ENCODE measurements at places on chromosomes 16 and 17. TPM values are rescaled to one million over a fixed set of nuclear protein-coding genes. Genes with fewer than 3 reads are reported as not detected.

The SOX15 gene
- 41.7 TPM for total RNA-seq

The SPNS2 gene
- total RNA-seq, result 3.9 TPM

The CACNG3 gene
- total RNA-seq, result not detected

The TEKT1 gene
- not detected for total RNA-seq

The DNAAF8 gene
- under 0.01 TPM for total RNA-seq

The COPS3 gene
- total RNA-seq, result 68.6 TPM

The SCNN1B gene
- total RNA-seq, result 5.8 TPM

The SLC6A4 gene
- total RNA-seq, result 0.13 TPM

The CES1 gene
- 0.26 TPM for total RNA-seq

The CCL4L2 gene
- total RNA-seq, result not detected

The ANKFY1 gene
- total RNA-seq, result 28.7 TPM

The STH gene
- not detected for total RNA-seq

The ITGAD gene
- not detected for total RNA-seq

The CDRT4 gene
- 1.1 TPM for total RNA-seq

The TAT gene
- not detected for total RNA-seq

The RTN4RL1 gene
- 0.13 TPM for total RNA-seq
